Thoracic aorta (tissue), 2 donors: ENCODE measurements at places on chromosomes 5 and 9.

DNA sequence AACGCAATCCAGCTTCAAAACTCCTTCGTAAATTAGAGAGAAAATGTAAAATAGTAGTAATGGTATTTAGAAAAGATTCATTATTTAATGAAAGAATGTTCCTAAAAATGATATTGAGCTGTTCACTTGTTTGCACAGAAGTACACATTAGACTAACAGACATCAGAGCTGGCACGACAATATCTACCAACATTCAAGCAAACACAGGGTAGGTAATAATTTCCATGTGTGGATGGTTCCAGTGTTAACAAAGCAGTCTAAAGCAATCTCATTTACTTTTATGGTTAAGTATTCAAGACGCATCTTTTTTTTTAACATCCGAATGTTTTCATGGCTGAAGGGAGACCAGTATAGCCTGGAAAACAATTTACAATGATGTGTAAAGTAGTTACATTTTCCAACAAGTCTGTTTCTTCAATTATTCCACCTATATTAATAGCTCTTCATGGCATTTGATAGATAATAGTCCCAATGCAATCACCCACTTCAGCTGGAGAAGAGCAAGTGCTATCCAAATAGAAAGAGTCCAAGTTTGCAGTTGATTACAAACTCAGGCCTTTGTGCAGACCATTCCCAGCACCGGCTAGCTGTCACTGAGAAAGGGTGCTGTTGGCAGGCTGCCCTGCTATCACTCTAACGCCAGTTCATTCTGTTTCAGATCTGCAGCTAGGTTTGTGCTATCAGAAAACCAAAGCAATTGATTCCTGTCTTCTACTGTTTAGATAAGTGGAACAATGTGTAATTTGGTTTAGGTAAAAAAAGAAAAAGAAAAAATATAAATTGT is 458.8 kb downstream of the DTWD2 start:
- no peak for DNase-seq

DNA sequence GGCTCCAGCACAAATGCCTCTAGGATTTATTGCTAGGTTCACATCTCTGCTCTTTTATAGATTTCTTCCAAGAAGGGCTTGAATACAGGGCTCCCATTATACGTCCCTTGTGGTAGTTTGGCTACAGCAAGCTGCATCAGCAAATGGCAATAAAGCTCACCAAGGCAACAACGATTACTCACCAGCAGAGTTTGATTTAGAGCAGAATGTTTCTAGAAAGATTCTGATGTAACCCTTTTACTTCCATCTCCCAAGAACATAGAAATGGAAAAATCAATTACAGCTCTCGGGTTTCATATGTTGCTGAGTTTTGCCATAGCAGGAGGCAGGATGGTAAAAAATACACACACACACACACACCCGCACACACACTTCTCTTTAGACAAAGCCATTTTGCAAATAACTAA is 124.2 kb upstream of the TNPO1 start:
- DNase-seq: no peak

GRCh38 chr9:108269371-108269770 is 586.4 kb downstream of the ACTL7B start:
- DNase-seq: no peak

GRCh38 chr5:77292026-77292757 is 81.7 kb downstream of the PDE8B start:
- DNase-seq: no peak

GRCh38 chr9:93576258-93577077 is at the start of gene PHF2:
PHF2 (plus strand) TSS chr9:93576584; CDS start chr9:93576774, 190 bp downstream.
- DNase-seq: no peak

DNA sequence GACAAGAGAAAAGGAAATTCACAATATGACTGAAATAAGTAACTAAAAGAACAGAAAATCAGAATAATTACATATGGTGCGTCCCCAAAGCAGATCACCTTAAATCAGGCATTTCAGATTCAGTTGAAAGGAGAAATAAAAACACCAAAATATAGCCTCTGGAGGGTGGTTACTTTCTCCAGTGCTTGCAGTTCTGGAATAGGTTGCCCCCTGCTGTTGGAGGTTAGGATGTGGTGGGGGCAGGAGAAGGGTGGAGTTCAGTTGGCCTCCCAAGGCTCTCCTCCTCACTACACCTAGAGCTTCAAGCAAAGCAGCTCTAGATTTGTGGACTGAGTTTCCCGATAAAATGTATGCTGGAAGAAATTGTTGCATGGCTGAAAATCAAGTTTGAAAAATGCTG is 338.2 kb upstream of the TLE4 start:
- DNase-seq: no peak

GRCh38 chr5:93034621-93035590 is 546.1 kb downstream of the NR2F1-AS1 start:
- DNase-seq: no peak

- no peak for DNase-seq
Observed at GRCh38 chr5:33362915-33363314, 77.8 kb upstream of the TARS1 start.

DNA sequence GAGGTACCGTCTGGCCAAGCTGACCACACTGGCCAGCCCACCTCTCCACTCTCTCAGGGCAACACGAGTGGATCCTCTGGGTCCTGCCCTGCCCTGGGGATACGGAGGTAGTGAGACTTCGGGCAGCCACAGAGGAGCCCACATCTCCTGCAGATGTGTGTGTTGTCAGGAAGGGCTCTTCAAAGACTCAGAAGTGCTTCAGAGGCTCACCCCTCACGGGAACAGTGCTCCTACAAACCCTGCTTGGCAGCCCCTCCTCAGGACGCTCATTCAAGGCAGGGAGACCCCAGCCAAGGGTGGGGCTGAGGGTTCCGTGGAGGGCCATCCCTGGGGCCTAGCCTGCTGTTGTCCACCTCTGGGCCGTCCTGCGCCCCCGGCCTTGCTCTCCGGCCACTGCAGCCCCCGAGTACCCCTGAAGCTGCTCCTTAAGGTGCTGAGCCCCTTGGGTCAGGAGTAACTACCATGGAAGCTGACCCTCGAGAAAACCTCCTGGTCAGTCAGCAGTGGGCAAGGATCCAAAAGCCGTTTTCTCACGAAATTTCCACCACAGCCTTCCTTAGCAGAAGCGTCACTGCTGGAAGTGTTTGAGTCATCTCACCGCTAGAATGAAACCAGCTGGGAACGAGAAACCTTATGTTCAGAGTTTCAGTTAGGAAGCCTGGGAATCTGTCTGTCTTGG is 23.2 kb upstream of the LRRC14B start:
- no peak for DNase-seq

GRCh38 chr5:58498340-58498942 is 7.2 kb downstream of the GAPT start:
- no peak for DNase-seq

GRCh38 chr5:82208371-82208770 is 69.8 kb downstream of the RPS23 start:
- no peak for DNase-seq

DNA sequence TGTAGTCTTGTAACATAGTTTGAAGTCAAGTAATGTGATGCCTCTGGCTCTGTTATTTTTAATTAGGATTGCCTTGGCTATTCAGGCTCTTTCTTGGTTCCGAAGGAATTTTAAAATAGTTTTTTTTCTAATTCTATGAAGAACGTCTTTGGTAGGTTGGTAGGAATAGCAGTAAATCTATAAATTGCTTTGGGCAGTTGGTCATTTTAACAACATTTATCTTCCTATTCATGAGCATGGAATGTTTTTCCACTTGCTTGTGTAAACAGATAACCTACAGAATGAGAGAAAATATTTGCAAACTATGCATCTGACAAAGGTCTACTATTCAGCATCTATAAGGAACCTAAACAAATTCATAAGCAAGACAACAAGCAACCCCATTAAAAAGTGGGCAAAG is 173.2 kb upstream of the TRPC7 start:
- no peak for DNase-seq

- no peak for DNase-seq
Observed at GRCh38 chr9:135614821-135615665, 24.3 kb downstream of the GLT6D1 start.

DNA sequence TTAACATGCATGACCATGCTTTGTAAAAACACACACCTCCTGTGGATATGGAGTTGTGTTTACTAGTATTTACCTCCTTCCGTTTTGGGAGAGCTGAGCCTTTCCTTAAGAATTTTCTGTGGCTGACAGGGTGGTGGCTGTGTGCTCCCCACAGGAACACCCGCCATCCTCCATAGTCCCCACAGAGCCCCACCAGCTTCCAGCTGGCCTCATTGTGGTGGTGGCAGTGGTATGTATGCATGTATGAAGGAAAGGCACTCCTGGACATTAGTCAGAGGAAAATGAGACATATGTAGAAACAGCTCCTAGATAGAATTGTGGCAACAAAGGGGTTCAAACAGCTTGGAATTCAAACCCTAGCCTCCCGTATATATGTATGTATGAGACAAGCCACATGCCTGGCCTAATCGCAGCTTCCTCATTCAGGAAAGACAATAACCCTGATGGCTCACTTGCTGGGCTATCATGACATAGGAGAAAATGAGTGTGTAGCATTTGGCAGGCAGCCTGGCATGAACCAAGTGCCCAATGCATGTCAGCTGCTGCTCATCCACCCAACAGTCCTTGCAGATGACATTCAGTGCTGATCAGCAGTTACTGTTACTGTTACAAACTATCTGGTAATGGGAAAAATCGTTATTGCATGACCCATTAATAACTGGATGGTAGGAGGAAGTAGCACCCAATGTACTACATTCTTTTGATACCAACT is 459.7 kb downstream of the EBF1 start:
- DNase-seq: no peak

- DNase-seq: no peak
Observed at GRCh38 chr9:126869368-126869767, 8.9 kb downstream of the ZBTB34 start.

- DNase-seq: no peak
Observed at GRCh38 chr5:81513982-81514381, 120.0 kb upstream of the ACOT12 start.

DNA sequence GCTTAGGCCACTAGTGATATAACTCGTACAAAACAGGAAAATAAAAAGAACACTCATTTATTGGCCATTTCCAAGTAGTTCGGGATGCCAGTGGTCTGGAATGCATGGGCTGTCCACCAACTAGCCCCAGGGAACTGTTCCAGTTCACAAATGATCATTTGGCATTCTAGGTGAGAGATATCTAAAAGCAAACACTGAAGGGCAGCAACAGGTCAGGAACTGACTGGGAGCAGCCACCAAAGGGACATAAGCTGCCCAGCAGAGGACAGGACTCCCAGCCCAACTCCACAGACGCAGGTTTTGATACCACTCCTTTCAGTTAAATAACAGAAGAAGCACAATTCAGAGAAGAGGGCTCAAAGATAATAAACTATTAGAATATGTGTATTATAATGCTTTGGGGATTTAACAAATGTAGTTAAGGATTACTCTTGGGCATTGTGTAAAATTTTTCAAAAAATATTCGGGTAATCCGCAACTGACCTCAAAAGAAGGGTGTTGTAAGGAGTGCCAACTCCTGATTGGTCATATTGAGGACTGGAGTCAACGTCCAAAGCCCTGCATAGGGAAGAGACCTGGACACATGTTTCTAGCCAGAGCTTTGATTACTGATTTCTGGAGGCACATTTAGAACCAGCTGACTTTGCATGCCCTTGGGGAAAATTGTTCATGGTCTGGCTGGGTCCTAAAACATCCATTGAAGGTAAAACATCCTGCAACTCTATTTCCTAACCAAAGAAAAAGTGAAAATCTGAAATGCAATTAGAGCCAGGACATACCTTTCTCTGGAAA is 320.0 kb downstream of the DNAH5 start:
- no peak for DNase-seq

DNA sequence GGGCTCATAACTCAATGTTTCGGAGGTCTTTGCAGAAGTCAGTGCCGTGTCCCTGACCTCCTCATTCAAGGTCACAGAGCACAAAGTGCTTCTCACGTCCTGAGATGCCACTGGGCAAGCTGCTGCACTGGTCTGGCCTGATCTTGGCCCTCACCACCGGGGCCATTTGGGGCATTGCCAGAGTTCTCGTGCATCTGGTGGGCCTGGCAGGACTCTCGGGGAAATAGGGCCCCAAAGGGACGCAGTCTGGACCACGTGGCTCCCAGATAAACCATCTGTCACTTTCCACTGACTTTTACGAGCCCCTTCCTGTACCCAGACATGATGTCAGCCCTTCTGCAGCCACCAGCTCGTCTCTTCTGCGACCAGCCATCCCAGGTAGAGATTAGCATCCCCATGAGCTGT is 54.8 kb downstream of the HRH2 start:
- no peak for DNase-seq

DNA sequence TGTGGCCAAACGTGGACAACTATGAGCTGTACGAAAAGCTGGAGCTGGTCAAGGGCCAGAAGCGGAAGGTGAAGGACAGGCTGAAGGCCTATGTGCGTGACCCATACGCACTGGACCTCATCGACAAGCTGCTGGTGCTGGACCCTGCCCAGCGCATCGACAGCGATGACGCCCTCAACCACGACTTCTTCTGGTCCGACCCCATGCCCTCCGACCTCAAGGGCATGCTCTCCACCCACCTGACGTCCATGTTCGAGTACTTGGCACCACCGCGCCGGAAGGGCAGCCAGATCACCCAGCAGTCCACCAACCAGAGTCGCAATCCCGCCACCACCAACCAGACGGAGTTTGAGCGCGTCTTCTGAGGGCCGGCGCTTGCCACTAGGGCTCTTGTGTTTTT is 3.3 kb downstream of the CDK9 start:
- no peak for DNase-seq

DNA sequence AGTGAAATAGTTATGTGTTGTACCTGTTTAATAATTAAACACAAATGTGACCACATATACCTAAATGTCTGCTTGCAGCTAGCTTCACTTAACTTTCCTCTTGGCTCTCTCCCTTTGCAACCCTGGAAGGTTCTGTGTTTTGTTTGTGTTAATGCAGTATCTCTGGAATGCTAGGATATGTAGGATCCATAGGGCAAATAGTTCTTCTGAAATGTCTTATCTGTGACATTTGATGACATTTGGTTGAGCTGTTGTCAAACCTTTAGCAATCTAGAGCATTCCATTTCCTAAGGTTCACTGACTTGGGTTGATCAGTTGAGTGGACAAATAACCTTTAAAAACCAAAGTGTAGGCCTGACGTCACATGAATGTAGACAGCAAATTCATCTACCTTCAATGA is 21.8 kb downstream of the CTNNA1 start:
- DNase-seq: no peak

GRCh38 chr5:169670769-169671525 is 33.9 kb downstream of the DOCK2 start:
- DNase-seq: no peak

DNA sequence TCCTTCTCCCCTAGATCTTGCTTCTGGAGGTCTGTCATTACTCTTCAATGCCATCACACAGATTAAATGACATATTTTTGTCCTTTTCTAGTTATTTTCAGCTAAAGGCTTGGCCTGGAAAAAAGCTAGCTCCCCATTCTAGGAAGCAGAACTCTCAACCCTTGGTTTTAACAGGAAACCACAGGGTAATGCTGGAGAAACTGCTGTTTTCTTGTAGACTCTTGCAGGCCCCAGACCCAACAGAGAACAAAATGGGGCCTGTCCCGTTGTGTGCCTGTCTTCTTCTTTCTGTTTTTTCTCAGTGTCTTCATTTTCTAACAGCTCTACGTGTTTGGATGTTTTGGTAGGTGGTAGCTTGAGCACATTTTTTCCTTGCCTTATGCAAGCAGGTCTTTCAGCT is 21.5 kb downstream of the DCANP1 start:
- DNase-seq: no peak

GRCh38 chr5:77698920-77699319 is 60.4 kb upstream of the OTP start:
- DNase-seq: no peak
